Suppressor macrophage treated with lipopolysaccharide for 1 hour (primary cell): ENCODE measurements at places on chromosomes 13 and 19.
A peak's percentile ranks its signal among the peaks of the same experiment; 100 is the strongest.

DNA sequence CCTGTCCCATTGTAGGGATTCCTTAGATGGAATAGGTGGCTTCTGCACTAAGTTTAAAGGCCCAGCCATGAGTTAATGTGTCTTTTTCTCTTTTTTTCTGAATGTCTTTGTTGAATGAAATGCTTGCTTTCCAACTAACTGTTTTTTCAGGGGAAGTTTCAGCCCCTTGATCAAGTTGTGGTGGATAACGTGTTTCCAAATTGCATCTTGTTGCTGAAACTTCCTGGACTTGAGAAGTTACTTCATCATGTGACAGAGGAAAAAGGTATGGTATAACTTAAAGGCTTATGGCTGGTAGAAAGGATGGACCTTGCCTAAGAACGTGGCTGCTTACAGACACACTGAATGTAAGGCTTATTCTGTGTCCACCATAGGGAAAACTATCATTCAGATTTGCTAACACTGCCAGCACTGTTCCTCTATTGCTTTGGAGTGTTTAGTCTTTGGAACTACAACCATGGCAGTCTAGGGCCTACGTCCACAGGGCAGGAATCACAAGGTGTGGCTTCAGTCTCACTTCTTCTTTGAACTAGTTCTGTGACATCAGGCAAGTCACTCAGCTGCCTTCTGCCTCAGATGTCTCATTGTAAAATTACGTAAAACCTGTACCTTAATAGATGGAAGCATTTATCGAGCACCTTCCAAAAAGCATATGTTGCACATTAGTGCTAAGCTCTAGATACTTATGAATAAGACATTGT is 25.3 kb downstream of the RNASEH2B start:
- DNase-seq: peak; percentile 31

- DNase-seq: peak; percentile 56
These were observed 119.9 kb downstream of the MAB21L1 start for GRCh38 chr13:35356572-35356971.

GRCh38 chr19:49758292-49758691 is 4.8 kb downstream of the TSKS start:
- no peak for DNase-seq

DNA sequence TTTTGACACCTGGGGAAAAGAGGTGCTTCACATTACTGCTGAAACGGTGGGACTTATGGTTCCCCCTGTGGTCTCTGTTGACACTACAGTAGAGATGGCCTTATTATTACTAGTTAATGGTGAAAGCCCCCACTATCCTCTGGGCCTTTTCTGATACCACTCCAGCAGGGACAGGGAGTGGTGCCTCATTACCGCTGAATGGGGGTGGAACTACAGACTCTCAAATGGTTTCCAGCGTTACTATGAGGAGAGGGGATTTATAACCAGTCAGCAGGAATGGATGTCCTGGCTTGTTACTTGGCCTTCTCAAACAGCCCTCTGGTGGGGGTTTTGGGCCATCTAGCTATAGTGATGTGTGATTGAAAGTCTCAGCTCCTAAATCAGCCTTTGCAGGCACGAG is 96.7 kb upstream of the DIAPH3 start:
- DNase-seq: no peak

- no peak for DNase-seq
These were observed 71.4 kb upstream of the IRS2 start for GRCh38 chr13:109857803-109858202.

DNA sequence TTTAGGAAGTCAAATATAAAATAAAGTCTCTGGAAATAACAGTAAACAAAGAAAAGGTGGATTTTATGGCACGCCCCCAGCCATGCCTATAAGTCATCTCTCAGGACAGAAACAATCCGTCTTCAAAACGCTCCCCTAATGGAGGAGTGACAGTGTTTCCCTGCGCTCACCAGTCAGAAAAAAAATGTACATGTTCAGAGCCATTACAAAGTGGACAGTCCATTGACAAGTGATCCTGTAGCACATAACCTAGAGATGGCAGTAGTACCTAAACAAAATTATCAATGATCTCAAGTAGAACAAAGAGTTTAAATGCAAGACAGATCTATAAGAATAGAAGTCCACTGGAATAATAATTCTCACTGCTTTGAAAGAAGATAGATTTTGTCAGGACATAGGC is 891.7 kb upstream of the MIR17HG start:
- no peak for DNase-seq

- no peak for DNase-seq
These were observed 10.8 kb upstream of the MISP start for GRCh38 chr19:739998-740715.

DNA sequence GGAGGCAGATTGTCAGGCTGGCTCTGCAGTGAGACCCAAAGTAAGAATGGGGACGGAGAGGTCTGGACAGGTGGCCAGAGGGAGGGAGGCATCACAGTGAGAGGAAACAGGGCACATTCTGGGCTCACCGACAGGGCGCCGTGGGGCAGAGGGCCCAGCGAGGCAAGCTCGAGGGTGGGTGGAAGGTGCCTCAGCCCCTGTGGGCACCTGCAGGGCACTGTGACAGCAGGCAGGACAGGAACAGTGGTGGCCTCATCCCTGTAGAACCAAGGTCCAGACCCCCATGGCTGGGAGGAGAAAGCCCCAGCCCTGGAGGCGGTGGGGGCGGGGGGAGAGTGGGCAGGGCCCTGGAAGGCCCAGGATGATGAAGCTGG is 27.7 kb downstream of the PIP5K1C start:
- no peak for DNase-seq

DNA sequence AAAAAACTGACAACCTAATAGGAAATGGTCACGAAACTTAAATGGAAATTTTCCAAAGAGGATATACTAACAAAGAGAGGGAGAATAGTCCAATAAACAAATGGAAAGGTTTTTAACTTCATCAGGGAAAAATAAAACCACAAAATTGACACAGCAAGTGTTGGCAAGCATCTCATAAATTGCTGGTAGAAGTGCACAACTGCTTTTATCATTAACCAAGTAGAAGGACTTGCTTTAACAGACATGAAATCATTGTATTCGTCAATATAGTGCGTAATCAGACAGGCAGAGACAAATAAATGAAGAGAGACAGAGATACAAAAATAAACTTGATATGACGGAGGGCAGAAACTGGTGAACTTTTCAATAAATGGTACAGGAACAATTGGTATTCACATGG is 7.4 kb downstream of the TGDS start:
- DNase-seq: no peak

DNA sequence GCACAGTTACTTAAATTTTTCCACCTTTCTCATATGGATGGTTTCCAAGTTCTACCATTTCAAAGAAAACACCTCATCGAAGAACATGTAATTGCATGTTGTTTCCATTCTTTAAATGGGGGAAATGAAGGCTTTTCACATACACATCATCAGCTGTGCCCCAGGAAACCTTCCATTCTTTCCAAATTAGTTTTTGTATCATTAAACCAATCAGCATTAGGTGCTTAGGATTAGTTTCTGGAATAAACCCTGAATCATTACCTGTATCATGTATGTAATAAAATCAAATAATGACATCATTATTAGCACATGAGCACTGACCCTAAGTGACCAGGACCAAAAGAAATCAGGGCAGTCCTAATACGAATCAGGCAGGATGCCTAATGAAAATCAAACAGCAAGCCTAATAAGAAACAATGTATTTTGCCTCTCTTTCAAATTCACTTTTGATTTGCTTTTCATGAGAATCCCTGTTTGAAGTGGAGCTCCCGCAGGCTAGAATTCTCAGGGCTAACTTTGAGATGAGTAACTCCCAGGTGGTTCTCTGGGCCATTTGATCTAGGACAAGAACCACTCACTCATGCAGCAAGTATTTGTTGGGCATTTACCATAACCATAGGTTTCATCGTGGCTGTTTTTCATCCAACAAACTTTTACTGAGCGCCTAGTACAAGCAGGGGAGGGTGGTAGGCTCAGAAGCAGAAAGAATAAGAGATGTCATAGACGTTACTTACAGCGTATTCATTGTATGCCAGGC is 89.2 kb downstream of the MZT1 start:
- DNase-seq: no peak

- DNase-seq: no peak
These were observed 752.1 kb upstream of the PCDH20 start for GRCh38 chr13:62167650-62168172.

DNA sequence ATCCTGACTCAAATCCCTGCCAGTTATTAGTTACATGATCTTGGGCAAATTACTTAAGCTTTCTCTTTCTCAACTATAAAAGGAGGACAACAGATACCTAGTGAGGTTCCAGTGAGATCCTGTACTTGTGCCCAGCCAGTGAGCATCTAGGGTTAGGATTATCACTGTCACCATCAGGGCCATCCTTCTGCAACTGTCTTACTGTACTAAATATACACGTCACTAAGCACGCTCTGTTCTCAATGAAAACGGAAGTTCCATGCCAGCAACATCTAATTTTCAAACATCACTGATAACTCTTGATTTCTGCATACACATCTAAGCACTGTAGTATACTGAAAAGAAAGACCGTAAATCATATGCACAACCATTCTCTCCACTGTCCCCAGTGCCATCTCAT is 70.0 kb downstream of the FOXO1 start:
- DNase-seq: no peak

DNA sequence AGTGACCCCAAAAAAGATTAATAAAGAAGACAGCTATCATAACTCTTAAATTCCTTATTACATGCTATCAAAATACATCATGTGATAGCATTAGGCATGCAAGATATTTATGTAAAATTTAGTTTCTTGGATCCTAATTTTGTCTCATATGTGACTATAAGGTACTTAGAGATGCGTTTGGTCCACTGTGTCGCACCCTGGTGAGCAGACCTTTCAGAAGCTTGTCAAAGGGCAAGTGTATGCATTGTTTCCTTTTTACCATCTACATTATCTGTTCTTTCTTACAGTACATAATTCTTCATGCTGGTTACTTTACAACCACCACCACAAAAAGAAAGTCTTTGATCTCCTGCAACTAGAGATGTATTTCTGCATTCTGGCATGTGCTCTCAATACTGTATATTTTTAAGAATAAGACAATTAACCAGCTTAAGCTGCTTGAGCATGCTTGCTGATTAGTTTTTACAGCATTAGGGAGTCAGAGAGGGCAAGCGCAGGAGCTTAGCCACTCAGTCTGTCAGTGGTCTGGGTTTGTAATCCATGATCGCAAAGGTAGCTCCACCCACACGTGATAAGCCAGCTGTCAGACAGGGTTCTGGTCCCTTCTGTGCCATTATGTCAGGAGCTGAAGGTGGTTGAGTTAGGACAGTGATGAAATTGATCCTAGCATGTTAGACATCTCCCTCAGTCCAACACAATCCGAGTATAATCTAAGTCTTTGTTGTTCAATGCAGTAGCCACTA is 500.9 kb downstream of the MYO16 start:
- no peak for DNase-seq

DNA sequence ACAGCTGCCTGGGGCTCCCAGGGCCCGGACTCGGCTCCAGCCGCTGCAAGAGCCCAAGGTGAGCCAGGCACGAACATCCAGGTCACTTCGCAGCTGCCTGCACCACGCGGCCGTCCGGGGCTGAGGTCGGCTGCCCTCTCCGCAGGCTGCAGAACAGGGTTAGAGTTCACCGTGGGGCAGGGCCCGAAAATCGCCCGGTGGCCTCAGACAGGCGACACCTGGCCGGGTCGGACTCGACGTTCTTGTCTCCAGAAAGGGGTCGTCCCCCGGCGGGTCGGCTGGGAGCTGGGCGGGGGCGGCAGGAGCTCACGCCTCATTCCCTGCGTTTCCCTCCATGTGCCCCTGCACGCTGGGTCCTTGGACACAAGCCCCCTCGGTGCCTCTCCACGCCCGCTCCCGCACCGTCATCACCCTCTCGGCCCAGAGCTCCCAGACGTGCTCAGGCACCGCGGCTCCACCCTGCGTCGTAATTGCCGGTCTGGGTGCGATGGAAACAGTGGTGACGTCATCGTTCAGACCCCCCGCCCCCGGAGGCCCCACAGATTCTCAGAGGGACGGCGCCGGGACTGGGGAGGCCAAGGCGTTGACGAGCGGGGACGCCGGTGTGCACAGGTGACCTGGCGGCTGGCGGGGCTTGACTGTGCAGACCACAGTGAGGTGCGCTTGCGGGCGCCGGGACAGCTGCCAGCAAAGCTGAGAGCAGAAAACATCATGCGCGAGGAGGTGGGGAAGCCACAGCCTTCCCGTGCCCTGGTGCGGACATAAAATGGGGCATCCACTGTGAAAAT is 4.0 kb upstream of the GRIN3B start:
- DNase-seq: peak; percentile 38

GRCh38 chr13:98150832-98151479 is 8.1 kb downstream of the FARP1 start:
- DNase-seq: no peak

GRCh38 chr19:30226464-30227011 is 145.6 kb upstream of the ZNF536 start:
- DNase-seq: peak; percentile 16

DNA sequence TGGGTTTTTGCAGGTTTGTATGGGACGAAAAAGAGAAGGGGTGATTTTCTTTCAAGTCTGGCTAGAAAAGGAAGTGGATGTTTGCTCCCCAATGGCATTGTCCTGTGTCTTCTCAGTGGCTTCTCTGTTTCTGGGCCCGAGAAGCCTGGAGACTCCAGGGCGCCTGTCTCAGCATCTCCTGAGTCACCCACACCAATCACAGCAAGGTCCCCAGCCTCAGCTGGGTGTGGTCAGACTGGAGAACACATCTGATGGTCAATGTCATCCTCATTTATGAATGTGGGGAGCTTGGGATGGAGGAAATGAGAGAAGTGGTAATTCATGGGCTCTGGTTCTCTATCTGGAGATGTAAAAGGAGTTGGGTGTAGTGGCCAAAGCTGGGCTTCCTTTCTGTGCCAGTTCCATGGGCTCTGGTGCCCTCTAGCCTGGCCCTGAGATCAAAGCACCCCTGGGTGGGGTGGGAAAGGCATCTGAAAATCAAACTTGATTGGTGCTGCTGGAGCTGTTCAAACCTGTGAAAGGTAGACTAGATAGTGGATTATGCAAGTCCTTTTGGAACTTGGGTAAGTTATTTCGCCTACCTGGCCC is 13.4 kb downstream of the RASL11A start:
- DNase-seq: peak; percentile 61

DNA sequence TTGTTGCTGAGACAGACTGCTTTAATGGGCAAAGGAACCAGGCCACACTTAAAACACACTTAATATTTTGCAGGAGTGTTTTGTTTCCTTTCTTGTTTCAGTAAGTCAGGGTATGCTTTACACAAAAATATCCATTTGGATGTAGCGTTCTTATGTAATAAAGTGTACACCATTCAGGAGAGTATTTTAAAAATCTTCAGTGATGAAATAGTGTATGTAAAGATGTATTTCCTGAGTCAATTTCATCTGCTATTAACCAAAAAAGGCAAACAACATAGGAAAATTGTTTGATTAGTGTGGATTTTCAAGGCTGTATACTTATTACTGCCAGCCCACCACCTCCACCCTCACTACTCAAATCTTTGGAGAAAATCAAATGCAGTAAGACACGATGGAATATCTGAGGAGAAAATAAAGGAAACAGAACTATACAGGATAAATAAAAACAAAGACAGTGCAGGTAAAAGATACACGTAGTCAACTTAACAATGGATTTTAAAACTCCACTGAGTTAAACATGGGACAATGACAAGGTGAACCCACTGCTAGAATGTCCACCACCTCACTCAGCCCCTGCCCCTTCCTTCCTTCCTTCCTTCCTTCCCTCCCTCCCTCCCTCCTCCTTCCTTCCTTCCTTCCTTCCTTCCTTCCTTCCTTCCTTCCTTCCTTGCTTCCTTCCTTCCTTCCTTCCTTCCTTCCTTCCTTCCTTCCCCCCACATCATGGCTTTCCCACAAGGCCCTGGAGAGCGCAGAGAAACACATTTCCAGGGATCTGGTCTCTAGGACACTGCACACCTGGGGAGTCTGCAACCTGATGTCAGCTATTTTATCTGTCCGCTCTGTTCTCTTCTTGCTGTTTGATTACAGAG is 360.3 kb downstream of the IRS2 start:
- DNase-seq: no peak
